ENCODE measurements at places on chromosomes 4 and X. TPM values are rescaled to one million over a fixed set of nuclear protein-coding genes. Genes with fewer than 3 reads are reported as not detected.

The HS3ST1 gene
- total RNA-seq = 0.52 TPM

The P2RY10 gene
- total RNA-seq = not detected

The AVPR2 gene
- not detected for total RNA-seq

The XAGE5 gene
- total RNA-seq = not detected

The PCDH19 gene
- under 0.01 TPM for total RNA-seq

The GPM6B gene
- 3.5 TPM for total RNA-seq

Data from articular chondrocyte of knee joint (primary cell).